Activated CD4-positive, alpha-beta T cell treated with anti-CD3 and anti-CD28 coated beads, Interleukin-2, amount 50 U/mL, for 48 hours (primary cell): ENCODE measurements at places on chromosomes 6 and 20.

DNA sequence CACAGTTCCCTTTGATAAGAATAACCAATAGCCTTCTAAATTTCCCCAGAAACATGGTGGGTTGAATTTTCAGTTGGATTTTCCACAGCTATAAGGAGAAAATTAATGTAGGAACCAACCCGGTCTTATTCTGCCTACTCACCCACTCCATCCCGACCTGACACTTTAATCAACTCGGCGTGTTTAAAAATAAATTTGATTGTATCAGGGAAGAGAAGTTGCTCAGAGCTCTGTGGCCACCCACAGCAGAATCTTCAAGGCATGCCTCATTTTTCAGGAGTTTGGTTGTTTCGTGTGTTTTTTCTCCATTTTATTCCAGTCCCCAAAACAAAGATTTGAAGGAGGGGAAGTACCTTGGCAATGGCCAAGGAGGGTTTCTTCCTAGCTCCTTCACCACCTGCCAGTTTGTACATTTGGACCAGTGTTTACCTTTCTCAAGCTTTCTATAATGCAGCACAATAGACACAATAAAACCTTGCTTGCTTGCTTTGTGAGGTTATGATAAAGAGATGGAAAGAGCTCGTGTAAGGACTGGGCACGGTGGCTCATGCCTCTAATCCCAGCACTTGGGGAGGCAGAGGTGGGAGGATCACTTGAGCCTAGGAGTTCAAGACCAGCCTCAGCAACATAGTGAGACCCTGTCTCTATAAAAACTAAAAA, 297.2 kb upstream of the JARID2 start:
- DNase-seq = no peak

DNA sequence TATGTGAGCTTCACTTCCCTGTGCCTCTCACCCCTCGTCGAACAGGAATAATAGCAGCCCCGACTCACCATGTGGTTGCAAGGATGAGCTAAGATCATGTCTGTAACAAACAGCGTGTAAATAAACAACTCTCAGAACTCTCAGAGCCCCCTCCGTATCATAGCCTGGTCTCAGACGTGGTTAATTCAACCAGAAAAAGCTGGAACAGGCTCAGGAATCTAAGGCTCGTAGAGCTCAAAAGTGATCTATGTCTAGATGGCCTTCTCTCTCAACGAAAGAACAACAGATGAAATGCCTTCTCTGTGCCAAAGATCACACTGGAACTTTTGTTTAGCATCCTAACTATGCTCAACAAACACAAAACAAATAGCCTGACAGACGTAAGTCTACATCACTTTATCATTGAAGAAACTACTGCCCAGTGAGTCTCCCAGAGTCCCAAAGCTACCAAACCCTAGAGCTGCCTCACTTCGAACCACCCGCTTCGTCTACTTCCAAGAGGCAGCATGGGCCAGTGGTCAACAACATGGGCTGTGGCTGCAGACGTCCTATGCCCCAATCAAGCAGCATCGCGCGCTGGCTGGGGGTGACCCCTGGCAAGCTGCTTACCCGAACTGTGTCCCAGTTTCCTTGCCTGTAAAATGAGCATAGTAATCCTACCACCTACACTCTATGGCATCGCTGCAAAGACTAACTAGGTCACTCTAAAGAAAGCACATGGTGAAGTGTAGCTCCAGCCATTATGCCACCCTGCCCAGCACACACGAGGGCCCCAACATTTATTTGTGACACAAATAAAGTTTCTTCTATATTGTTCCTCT, 35.1 kb downstream of the NFATC2 start:
- no peak for DNase-seq

DNA sequence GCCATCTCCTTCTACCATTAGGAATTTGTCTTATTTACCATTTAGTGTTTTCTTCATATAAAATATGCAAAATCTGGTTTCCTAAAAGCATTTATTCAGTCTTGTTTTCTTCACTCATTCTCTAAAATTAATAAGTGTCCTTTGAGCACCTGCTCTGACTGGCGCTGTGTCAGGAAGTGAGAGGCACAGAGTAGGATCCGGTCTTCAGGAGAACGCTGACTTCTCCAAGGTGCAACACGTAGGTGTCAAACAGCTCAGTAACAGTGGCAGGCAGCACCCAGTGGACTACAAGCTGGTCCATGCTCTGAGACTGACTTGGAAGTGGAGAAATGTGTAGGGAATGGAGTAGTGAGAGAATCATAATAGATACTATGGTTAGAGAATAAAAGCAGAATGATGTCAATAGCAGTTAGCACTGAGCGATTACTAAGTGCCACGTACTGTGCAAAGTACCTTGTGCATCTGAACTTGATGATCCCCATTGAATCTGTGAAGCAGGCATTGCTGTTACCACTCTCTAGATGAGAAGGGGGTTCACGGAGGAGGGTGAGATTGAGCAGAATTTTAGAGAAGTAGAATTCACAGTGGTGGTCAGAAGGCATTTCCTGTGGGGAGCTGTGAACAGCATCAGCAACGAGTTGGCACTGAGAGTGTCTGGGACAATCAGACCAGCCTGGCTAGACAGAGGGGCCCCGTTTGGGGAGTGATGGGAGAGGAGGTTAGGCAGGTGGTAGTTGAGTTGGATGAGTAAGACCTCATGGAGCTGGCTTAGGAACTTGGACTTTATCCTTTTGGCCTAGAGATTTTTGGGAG, 569.8 kb downstream of the QKI start:
- DNase-seq = no peak

GRCh38 chr6:52317841-52318581, 33.5 kb upstream of the MCM3 start:
- DNase-seq = no peak

DNA sequence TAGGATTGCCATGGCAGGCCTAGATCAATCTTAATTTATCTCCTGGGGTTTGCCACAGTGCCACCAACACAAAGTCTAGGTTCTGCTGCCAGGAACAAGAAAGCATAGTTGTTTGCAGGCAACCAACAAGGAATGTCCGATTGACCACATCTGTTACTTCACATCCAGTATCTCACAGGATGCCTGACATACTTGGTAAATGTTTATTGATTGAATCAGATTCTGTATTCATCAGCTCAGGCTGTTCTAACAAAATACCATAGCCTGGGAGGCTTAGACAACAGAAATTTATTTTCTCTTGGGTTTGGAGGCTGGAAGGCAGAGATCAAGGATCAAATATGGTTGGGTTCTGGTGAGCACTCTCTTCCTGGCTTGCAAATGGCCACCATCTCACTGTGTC, 26.3 kb upstream of the MC3R start:
- DNase-seq = no peak

GRCh38 chr20:33387177-33387576, 14.1 kb downstream of the CDK5RAP1 start:
- no peak for DNase-seq

DNA sequence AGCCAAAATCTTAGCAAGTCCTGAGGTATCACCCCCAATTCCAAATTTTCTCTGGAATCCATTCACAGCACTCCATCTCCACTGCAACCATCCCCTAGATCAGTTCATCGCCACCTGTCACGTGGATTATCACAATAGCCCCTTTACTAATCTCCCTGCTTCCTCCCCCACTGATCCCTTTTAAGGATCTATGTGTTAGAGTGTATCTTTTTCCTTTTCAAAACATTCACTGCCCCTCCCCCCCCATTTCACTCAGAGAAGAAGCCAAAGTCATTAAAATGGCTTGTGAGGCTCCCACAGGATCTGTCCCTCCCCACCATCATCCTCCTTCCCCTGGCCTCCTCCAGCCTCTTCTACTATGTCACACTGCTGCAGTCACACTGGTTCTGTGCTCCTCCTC, 18.4 kb upstream of the SPAG4 start:
- no peak for DNase-seq

GRCh38 chr6:148770408-148771211, 23.8 kb downstream of the UST start:
- no peak for DNase-seq

- DNase-seq = no peak
Measured at GRCh38 chr6:116087437-116088027, 13.1 kb upstream of the NT5DC1 start.

- DNase-seq = no peak
Measured at GRCh38 chr20:21613512-21613911, 92.0 kb upstream of the PAX1 start.
